Cerebellar nuclear complex (tissue), 1 donor: ENCODE measurements at places on chromosomes 11 and 22.

DNA sequence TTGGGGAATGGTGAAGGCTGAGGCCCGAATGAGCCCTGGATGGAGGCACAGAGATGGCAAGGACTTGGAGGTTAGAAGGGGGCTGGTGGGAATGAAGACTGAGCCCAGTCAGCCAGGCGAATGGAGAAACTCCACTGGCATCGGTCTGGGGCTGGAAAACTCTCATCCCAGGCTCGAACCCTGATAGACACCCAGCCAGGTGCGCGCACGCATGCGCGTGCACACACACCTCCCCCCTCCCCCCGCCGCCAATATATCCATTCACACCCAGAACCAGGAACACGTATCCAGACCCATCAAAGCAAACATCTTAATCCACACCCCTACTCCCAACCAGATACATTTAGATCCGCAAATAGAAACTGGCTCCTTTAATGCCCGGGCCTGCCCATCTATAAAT, 139.3 kb downstream of the CEP164 start:
- DNase-seq, result no peak

DNA sequence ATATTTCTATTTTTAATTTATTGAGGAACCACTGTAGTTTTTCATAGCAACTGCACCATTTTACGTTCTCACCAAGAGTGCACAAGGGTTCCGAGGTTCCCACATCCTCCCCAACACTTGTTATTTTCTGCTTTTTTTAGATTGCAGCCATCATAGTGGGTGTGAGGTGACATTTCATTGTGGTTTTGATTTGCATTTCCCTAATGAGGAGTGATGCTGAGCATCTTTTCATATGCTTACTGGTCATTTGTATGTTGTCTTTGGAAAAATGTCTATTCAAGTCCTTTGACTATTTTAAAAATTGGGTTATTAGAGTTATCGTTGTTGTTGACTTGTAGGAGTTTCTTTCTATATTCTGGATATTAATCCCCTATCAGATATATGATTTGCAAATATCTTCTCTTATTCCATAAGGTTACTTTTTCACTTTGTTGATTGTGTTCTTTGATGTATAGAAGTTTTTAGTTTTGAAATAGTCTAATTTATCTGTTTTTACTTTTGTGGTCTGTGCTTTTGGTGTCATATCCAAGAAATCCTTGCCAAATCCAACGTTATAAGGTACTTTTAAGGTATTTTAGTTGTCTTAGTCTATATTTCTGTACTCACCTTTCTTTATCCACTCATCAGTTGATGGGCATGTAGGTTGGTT, 9.0 kb downstream of the NEAT1 start:
- DNase-seq, result no peak

GRCh38 chr11:86869966-86870570, 69.7 kb downstream of the PRSS23 start:
- DNase-seq, result no peak

DNA sequence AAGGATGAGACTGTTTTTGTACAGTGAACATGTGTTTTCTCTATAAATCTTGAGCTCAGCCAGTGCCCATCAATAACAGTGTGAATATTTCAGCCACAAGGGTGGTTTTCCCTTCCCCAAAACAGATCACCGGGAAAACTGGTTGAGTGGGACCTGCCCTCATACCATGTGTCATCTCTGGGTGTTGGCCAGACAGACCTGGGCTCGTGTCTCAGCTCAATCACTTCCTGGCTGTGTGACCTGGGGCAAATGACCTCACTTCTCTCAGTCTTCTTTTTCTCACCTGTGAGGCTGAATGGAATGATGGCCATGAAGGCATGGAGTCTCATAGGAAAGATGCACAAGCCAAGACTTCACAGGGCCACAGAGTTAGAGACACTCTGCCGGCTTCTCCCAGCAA, 74.7 kb downstream of the COMMD9 start:
- DNase-seq, result no peak

- DNase-seq, result no peak
Observed at GRCh38 chr11:1926156-1927025, 6.9 kb downstream of the TNNT3 start.

DNA sequence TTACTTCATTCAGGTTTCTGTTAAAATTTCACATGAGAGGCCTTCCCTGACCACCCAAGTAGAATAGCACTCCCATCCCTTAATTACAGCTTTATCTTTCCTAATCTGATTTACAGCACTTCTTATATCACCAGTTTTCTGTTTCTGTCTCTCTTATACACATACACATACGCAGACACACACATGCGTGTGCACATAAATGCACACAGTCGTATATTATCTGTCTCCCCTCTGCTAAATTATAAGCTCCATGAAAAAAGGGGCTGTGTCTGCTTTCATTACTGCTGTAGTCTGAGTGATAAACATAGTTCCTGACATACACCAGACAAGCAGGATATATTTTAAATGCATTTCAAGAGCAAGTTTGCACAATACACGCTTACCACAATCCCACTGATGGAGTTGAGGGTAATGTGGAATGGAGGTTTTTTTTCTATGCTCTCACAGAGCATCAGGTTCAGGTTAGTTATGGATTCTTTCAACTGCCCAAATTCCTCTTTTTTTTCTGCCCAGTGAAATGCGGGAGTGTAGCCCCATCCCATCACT, 13.7 kb upstream of the TOP3B start:
- no peak for DNase-seq

GRCh38 chr11:9855579-9856287, 191.9 kb downstream of the SWAP70 start:
- DNase-seq, result no peak

DNA sequence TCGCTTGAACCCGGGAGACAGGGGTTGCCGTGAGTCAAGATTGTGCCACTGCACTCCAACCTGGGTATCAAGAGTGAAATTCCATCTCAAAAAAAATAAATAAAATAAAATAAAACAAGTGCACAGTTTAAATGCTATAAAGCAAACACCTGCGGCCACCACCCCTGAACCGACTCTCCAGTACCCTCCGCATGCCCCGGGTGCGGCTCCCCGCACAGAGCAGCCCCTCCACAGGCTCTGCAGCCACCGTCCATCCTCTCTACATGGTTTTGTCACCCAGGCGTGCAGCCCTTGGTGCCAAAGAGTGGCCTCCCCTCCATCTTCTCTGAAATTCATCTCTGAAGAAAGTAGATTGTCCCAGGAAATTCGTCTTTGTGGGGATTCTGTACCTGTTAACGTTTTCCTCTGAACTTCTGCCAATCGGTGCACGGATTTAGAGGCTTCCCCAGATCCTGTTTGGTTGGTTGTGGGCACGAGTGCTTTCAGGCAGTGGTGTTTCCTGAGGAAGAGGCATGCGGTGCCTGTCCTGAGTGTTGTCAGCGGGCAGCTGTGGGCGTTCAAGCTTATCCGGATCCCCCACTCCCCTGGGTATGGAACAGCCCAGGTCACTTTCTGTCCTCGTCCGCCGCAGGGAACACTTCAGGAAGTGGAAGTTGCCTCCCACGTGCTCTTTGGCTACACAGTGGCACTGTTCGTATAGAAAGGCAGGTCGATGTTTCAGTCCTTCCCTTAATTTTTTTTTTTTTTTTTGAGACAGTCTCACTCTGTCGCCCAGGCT, 4.1 kb downstream of the MIOX start:
- DNase-seq, result no peak

DNA sequence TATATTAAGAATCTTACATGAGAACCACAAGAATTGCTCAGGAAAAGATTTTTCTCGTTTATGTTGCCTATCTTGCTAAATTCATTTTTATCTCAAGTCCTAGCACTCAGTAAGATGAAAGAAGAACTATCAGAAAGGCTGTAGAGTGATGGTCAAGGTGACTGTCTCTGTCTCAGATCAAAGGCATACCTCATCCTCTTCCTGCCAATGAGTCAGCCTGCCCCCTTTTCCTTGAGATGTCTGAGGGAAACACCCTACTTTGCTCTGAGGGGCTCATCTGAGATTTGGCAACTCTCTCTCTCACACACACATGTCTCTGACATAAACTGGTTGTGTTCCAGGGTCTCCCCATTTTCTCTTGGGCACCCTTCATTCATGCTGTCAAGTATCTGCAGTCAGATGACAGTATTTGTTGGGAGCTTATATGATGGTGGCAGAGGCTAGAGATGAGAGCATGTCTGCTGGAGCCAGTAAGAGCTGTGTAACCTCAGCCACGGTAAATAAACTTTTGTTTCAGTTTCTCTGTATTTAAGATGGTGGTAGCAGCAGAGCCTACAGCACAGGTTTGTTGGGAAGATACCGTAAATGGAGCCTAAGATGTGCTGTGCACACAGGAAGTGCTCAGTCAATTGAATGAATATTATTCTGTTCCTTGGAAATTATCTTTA, 1.6 kb downstream of the MMP27 start:
- no peak for DNase-seq

GRCh38 chr22:22556995-22557925, 1.8 kb downstream of the PRAME start:
- DNase-seq, result no peak

- DNase-seq, result peak; percentile 95
Observed at GRCh38 chr22:41403532-41404318, 22.0 kb downstream of the TEF start.

DNA sequence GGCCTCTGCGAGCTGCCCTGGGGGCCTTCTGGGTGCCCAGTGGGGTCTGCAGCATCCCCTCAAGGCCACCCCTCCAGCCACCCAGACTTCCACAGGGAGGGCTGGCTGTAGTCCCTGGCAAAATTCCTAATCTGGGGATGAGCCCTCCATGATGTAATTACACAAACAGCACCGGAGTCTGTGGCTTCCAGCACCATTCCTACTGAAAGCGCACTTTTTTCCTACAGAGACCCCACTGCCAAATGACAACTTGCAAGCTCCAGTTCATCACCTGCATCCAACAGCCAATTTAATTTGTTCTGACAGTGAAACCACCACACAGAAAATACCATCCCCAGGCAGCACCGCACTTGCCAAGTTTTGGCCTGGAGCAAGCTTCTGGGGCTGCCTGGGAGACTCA, 70.4 kb downstream of the TRMU start:
- no peak for DNase-seq

GRCh38 chr22:28761449-28761755, 11.1 kb upstream of the CCDC117 start:
- DNase-seq, result no peak

- no peak for DNase-seq
Observed at GRCh38 chr11:11513422-11513821, 108.4 kb downstream of the GALNT18 start.

DNA sequence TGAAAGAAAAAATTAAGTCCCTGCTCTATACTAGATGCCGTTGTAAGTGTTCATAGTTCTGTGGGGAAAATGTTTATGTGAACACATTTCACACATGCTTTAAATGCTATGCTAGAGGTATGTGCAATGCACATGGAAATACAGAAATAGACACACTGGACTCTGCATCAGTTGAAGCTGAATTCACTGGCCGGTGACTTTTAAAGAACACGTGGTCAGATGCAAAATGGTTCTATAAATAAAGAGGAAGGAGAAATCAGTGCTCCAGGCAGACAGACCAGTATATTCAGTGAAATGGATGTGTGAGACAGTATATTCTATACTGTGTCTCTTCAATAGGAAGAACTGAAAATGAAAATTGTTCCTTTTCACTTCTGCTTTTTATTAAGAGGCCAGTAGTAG, 29.9 kb downstream of the TRPC6 start:
- DNase-seq, result no peak

- no peak for DNase-seq
Observed at GRCh38 chr11:35076201-35077100, 62.5 kb upstream of the CD44 start.

DNA sequence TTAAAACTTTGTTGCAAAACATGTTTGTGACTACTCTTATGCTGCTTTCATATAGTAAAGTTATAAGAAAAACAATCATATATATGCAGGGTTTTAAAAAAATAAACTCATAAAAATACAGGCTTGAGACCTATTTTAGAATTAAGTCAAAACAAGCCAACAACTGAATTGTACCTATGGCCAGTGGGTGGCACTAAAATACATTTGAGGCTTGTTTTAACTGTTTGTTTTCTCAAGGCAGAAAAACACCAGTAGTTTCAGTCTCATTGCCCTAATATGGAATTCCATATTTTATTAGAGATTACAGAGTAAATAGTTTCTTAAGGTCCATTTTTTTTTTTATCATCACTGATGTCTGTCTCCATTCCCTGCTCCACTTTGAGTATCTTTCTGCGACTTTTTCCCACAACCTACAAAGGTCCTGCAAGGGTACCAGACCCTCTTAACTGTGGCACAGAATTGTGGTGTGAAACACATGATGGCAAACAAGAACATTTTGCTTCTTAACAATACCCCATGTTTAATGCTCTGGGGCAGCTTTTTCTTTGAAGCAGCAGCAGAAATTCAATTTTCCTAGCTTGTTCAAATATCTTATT, 8.5 kb upstream of the CCDC89 start:
- DNase-seq, result peak; percentile 12

GRCh38 chr11:95134491-95134890, 44.8 kb downstream of the ENDOD1 start:
- DNase-seq, result no peak

DNA sequence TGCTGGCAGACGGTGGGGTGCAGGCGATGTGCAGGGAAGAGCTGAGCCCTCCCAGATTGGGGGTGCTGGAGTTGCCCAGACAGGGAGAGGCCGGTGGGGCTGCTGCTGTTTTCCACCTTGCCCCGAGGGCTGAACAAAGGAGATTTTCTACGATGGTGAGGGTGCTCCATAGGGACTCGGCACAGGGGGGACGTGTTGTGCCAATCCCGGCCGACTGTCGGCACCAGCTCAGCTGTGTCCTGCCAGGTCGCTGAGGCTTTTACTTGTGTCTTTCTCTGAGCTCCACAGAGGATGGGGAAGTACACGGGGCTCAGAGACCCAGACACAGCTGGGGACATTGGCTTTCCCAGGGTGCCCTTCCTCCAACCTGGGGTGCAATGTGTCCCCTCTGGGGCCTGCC, 816.8 kb downstream of the BRD1 start:
- no peak for DNase-seq

GRCh38 chr11:103959279-103959942, 77.0 kb upstream of the DDI1 start:
- DNase-seq, result no peak

GRCh38 chr22:37708580-37709444, 12.0 kb downstream of the TRIOBP start:
- DNase-seq, result no peak

DNA sequence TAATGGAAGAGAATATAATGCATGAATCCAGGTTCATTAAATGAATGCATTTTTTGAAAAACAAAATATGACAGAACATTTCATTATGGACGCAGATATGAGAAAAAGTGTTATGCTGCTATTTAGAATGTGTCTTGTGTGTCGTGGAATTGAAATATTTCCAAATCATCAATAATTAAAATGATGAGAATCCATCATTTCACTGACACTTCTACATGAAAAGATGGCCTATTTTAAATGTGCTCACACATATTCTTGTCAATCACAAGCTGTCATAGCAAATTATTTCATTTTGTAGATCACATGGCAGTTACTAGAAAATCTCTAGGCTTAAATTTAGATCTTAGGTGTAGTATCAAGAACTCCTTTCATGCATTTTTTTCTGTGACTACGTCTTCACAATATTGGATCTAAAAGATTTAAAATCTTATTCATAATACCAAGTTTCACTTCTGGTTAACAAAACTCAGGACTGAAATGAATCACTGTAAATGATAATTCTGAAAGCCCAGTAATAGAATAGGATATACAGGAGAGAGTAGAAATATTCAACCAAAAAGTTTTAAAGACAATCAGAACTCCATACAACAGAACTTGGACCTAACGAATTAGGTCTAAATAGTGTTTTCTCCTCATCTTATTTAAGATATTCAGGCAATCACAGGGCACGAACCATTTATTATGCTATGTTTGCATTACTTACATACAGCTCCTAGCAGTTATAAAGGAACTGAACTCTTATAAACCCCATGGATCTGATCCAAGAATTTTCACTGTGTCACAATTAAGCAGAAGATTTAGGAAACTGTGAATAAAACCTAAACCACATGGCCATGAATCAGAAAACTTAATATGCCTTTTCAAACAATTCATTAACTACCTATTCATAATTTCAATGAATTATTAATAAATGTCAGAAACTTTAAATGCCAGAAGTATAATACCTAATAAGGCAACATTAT, 67.7 kb downstream of the DCDC1 start:
- DNase-seq, result no peak
